ENCODE measurements at places on chromosomes 6 and 20.

- no peak for DNase-seq
Observed at GRCh38 chr20:11569163-11569562, 348.5 kb upstream of the BTBD3 start.

DNA sequence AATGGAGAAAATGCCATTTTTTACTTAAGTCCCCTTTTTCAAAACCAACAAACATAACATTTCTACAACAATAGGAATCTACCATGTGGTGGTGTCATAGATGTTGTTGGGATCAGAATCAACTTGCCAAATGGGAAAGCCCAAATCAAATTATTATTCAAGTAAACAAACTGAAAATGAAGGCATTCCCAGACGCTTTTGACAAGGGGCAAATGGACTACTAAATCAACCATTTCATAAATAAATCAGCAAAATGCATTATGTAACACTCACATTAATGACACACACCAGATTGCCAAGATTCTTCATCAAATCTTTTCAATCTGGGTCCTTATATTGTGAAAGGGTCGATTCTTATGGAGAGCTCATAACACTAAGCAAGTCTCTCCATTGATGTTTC lies 375.6 kb downstream of the KIF16B start:
- no peak for DNase-seq

- no peak for DNase-seq
Observed at GRCh38 chr6:29953686-29954085, 11.4 kb downstream of the HLA-A start.

DNA sequence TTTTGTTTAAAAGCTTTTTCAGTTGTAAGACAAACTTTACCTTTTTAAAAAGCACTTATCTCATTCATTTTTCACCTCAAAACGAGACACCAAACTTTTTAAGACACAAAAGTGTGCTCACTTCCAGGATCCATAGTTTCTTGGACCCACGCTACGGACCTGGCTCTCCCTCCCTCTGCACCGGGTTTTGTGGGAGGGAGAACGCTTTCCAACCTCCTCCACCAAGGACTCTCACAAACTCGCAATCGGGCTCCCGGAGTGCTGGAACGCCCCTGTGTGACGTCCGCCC lies 436 bp downstream of the CAGE1 start:
- peak; percentile 81 for DNase-seq

DNA sequence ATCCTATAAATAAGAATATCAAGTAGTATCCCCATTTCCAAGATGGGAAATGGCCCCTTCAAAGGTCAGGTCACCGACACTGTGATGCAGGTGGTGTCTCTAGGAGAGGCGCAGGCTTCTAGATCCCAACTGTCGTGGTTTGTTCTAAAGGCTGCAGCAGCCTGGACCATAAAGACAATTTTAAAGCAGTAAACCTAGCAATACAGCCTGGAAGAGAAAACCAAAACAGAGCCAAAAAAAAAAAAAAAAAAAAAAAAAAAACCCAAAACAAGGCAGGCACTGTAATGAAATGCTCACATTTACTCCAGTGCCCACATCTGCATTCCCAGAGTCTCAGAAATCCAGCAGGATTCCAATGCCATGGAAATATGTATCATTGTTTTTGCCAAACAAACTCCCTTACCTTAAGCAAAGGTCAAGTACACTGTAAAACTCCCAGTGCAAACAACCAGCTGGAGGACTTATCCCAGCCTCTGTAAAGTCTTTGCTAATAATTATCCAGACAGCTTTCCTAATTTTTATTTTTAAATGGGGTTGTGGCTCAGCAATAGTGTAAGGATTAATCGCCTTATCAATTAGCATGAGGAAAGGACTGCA lies 98.2 kb downstream of the PSMG4 start:
- DNase-seq = no peak

GRCh38 chr6:40604082-40604481 lies 16.9 kb upstream of the LRFN2 start:
- DNase-seq = no peak

- no peak for DNase-seq
Observed at GRCh38 chr20:33399924-33400323, 1.4 kb downstream of the CDK5RAP1 start.

DNA sequence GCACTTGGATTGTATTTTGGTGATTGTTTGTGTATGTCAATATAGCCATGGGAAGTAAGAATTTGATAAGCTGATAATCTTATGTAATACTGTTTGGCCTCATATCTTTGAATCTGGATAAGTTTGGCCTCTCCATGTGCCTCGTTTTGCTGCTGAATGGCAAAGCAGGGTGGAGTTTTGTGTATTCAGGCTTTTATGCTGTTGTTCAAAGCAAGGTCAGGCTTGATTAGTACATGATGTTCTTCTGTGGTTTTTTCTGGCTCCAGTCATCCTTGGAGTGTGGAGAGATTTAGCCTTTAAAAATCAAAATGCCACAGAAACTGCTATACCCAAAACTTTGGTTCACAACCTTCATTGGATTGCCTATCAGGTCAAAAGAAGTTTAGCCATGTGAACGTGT lies 728.9 kb upstream of the GJE1 start:
- DNase-seq = no peak

GRCh38 chr6:30942338-30943060 lies 1.7 kb downstream of the MUCL3 start:
- no peak for DNase-seq

DNA sequence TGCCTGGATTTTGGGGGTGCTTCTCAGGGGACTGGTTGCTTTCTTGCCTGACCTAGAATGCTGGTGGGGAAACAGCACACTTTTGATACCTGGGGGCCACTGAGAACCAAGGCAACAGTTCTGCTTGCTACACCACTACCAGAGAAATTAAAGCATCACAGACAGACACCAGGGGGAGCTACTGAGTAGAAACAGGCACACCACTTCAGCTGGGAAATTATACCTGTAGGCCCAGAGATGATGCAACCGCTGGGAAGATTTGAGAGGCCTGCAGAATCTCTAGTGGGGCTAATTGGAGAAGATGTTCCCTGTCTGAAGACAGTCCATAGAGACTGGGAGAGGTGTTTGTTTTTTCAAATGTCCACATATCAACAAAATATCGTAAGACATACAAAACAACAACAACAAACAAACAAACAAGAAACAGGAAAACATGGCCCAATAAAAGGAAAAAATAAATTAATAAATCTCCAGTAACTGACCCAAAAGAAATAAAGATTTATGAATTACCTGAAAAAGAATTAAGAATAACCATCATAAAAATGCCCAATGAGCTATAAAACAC lies 129.4 kb upstream of the RIN2 start:
- DNase-seq = peak; percentile 73

GRCh38 chr6:16683641-16684194 lies 77.5 kb downstream of the ATXN1 start:
- DNase-seq = no peak

DNA sequence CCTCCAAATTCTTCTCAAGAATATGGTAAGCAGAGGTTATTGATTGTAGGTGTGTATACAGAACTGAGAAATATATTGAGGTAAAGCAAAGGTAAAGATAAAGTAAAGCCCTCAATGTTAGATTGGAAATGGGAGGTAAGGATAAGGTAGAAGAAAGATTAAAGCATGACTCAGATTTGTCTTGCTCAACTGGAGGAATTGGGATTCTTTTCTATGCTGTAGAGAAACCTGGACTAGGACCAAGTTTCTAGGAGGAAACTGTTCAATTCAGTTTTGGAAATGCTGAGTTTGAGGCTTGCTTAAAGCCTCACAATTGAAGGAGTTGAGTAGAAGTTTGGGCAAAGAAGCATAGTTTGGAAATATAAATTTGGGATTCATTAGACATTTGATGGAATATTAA lies 634.0 kb upstream of the PTCHD4 start:
- no peak for DNase-seq

- no peak for DNase-seq
Observed at GRCh38 chr6:44868335-44868668, 459.8 kb upstream of the RUNX2 start.

- no peak for DNase-seq
Observed at GRCh38 chr6:4975506-4975905, 28.3 kb downstream of the RPP40 start.

DNA sequence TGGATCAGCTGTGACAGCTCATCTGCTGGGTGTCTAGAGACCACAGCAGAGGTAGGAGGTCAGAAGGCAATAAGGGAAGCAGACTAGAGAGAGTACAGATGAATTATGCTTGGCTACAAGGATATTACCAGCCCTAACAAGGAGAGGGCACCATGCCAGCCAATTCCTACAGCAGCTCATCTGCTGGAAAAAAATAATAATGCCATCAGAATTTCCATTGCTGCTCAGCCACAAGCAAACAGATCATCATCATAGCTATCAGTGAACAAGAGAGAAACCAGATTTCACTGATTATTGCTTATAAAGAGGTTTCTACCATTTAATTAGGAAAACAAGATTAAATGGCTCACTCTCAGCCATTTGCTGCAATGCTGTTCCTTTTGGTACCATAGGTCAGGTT lies 66.5 kb downstream of the PSMG4 start:
- DNase-seq = no peak

GRCh38 chr20:46240881-46241280 lies 67.4 kb downstream of the CDH22 start:
- no peak for DNase-seq

- no peak for DNase-seq
Observed at GRCh38 chr6:115612796-115613479, 447.8 kb downstream of the FRK start.

DNA sequence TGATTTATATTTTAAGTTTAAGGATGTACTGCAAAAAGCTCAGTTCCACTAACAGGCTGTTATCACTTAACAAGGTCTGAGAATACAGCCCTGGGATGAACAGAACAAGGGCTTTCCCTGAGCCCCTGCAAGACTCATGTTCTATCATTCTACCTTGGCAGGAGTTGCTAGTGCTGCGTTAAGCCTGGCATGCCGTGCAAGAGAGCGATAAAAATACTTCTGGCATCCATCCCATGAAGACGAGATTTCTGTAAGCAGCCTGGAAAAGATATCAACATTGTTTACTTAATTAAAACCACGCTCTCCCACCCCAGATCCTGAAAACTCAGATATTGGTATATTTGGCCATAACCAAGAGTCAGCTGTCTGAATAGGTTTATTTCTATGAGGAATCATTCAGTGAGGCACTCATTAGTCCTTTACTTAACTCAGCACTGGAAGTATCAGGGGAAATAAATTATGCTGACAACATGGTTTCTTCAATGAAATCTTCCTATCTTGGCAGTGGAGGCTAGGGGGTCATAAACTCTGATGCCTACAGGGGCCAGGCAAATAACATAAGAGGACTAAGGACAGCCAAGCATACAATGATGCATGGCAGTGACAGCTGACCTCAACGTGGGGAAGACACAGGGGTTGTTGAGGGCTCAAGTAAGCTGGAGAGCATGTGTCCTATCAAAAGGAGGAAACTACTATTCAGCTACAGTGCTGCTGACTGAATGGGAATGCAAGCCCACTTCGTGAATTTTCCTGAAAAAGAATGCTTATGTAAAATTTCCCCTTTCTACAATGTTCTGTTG lies 37.6 kb upstream of the LYRM2 start:
- no peak for DNase-seq

- DNase-seq = peak; percentile 70
Observed at GRCh38 chr6:7243179-7243981, 69.6 kb downstream of the SSR1 start.

DNA sequence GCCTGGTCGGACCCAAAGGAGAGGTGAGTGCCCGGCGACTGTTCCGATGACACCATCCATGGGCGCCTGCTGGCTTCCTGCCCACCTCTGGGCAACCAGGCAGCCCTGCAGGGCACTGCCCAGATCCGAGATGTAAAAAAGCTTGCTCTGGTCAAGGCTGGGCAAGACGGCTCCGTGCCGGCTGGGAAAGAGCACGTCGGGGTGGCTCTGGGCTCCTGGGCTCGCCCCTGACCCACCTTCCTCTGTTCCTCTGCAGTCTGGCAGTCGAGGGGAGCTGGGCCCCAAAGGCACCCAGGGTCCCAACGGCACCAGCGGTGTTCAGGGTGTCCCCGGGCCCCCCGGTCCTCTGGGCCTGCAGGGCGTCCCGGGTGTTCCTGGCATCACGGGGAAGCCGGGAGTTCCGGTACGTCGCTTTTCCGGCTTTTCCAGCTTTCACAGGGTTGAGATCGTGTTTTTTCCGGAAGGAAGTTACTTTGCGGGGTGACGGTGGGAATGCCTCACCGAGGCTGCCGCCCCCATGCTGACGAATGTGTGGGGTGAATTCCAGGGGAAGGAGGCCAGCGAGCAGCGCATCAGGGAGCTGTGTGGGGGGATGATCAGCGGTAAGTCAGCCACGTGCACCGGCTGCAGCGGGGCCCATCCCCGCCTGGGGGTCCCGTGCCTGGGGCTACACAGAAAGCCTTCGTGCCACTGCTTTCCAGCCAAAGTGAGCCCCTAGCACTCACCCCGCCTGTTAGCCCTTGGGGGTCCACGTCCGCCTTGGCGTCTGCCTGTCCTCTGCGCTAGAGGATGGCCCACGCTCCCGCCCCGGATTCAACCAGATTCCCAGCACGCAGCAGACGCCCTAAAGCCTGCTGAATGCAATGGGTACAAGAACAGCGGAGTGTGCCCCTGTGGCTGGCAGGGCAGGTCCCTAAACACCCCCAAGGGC lies 19.3 kb downstream of the COL9A3 start:
- DNase-seq = no peak

GRCh38 chr6:148874698-148875293 lies 128.0 kb downstream of the UST start:
- no peak for DNase-seq

DNA sequence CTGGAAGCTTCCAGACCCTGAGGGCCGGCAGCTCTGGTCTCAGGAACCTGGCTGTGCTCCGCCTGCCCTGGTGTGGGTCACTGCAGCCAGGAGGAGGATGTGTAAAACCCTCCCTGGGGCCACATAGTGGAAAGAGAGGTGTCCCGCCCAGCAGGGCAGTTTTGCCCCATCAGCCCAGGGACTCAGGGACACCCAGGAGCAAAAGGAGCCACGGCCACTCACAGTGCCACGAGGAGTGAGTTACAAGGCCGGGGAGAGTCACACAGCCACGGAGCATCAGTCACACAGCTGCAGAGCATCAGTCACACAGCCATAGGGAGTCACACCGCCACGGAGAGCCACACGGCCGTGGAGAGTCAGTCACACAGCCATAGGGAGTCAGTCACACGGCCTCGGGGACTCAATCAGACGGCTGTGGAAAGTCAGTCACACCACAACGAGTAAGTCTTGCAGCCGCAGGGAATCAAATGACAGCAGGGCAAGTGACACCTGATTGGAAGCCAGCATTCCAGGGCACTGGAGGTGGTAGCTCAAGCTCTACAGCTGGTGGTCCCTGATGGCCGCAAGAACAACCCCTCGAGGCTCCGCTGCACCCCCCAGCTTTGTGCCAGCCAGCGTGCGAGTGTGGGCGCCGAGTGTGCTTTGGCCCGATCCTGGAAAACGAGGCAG lies 60.9 kb downstream of the DLL1 start:
- DNase-seq = no peak

DNA sequence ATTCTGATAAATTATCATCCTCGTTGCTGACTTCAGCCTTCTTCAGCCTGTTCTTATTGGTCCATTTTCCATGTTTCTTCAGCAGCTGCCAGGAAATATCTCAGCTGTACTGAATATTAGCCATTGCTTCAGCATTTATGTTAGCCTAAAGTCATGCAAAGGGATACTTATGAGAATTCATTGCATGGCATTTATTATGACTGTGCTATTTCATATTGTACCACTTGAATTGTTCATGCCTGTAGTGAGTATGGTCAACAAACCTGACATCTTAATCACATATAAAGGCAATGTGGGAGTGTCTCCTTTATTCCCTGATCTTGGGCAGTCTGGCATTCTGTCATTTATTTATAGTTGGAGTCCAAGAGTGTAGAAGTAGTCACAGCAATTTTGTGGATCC lies 193.4 kb upstream of the SLC35B3 start:
- no peak for DNase-seq

- DNase-seq = no peak
Observed at GRCh38 chr6:1616701-1617463, 7.2 kb downstream of the FOXC1 start.
